ENCODE measurements at places on chromosomes 12 and 14. TPM values are rescaled to one million over a fixed set of nuclear protein-coding genes. Genes with fewer than 3 reads are reported as not detected.

KRT79 gene
- 2.4 TPM for total RNA-seq

KDM2B gene
- total RNA-seq = 17.2 TPM

KRT74 gene
- total RNA-seq = not detected

GRCh38 chr12:65208125-65208524 lies 38.7 kb downstream of the LEMD3 start:
- no peak for DNase-seq

GRCh38 chr12:42407306-42407705 lies 81.3 kb downstream of the PPHLN1 start:
- no peak for DNase-seq

DNA sequence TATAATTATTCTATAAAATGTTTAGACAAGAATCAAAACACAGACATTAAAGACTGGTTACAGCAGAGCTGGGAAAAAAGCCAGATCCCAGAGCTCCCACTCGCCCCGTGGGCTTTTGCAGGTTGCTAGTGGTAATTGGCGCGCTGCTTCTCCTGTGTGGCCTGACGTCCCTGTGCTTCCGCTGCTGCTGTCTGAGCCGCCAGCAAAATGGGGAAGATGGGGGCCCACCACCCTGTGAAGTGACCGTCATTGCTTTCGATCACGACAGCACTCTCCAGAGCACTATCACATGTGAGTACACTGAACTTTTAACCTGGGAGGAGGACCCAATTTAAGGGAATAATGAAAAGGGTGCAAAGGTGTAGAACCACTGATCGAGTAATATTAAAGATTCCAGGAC lies 7.5 kb downstream of the TMEM52B start:
- DNase-seq = no peak
